Keratinocyte (primary cell): ENCODE measurements at places on chromosomes 12 and 14.

- DNase-seq, result no peak
Observed at GRCh38 chr14:66165337-66165736, 320.8 kb upstream of the CCDC196 start.

- no peak for DNase-seq
Observed at GRCh38 chr12:47773062-47773857, at the start of gene SLC48A1. Gene SLC48A1, plus strand, starts transcription at chr12:47773238. Its CDS starts 67 bp downstream, at chr12:47773305.

GRCh38 chr14:87411370-87411769, 581.6 kb downstream of the GALC start:
- no peak for DNase-seq

- DNase-seq, result no peak
Observed at GRCh38 chr12:80813820-80814219, 97.1 kb downstream of the MYF5 start.

DNA sequence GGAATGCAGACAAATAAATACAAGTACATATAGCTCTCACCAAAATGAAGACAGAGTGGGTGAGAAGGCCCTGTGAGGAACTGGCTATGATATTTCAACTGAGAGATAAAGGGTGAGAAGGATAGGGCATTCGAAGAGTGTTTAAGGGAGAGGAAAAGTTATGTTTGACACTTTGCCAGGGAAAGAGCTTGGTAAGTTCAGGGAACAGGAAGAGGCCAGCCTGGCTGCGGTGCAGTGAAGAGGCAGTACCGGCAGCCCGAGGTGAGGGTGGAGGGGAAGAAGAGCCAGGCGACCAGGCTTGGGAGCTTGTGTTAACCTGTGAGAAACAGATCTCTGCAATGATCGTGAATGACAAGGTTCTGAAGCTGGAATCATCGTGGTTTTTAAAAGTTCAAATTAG, 84.7 kb upstream of the RFX4 start:
- DNase-seq, result no peak

GRCh38 chr14:39102265-39102968, 618 bp downstream of the SEC23A start:
- DNase-seq, result no peak

GRCh38 chr12:3034067-3034750, 43.0 kb upstream of the TSPAN9 start:
- DNase-seq, result peak; percentile 35

DNA sequence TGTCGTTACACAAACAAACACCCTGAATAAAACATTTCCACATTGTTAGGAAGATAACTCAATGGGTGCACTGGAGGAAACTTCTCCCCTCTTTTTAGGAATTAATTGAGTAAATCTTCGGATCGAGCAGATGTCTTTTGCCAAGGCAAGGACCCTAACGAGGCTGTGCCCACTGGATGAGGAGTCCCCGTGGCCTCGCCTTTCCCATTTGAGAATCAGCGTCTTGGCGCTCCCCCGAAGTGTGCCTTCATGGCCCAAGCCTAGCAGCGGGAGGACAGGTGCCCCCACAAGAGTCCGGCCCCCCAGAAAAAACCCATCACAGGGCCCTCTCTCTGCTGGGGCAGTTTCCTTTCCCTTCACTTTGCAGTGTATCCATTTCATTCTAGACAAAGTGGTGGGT, 246.6 kb downstream of the BCL11B start:
- no peak for DNase-seq

GRCh38 chr12:114943601-114944000, 259.6 kb upstream of the TBX3 start:
- no peak for DNase-seq

DNA sequence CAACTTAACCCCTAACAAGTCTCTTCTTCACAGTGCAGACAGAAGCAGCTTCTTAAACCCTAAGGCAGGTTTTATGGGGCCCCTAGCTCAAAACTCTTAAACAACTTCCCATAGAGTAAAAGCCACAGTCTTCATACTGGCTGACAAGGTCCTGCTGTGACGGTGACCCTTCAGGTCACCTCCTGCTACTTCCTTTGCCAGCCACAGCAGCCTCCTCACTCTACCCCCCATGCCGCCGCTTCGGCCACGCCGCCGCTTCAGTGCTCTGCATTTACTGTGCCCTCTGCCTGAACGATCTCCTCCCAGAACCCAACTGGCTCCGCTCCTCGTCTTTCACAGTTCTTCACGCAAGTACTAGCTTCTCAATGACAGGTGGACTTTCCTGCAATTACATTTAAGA, 45.5 kb downstream of the ACADS start:
- DNase-seq, result no peak

DNA sequence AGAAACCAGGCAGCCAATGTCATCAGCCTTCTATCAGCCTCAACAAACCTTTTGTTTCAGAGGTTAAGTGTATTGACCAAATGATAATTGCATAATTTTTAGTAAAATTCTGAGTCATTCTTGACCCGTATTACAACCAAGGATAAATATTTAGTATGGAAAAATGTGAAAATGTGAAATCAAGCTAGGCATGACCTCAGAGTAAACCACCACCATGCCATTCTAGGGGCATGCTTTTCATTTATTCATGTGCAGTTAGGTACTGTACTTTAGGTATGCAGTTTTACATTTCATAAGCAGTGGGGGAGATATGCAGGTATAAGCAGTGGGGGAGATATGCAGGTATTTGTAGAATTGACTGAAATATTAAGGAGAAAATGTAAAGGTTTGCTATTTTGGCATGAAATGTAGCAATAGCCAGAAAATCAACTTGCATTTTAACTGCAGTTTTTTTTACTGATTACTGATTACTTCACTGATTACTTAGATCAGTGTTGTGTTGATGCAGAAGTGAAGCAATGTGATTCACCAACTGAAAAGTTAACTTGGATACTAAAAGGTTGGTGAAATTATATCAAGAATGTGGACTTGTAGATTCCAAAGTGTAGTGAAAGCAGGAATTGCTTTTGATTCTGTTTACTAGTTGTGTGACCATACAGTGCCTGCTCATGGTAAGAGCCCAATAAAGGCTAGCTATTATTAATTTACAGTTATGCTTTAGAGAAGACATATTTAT, 184.2 kb downstream of the ESR2 start:
- DNase-seq, result no peak
